ENCODE measurements at places on chromosomes 3 and 15. TPM values are rescaled to one million over a fixed set of nuclear protein-coding genes. Genes with fewer than 3 reads are reported as not detected.

FBN1 gene
- polyA plus RNA-seq, result 83.5 TPM

C3orf22 gene
- polyA plus RNA-seq, result 0.04 TPM

VGLL3 gene
- polyA plus RNA-seq, result 4.4 TPM

CLCN2 gene
- polyA plus RNA-seq, result 11.7 TPM

MKRN2 gene
- polyA plus RNA-seq, result 48.3 TPM

GOLGA6L7 gene
- polyA plus RNA-seq, result 0.52 TPM

SH2D7 gene
- 0.93 TPM for polyA plus RNA-seq

GRCh38 chr3:184981071-184981470 lies 169.1 kb downstream of the VPS8 start:
- DNase-seq, result no peak

DNA sequence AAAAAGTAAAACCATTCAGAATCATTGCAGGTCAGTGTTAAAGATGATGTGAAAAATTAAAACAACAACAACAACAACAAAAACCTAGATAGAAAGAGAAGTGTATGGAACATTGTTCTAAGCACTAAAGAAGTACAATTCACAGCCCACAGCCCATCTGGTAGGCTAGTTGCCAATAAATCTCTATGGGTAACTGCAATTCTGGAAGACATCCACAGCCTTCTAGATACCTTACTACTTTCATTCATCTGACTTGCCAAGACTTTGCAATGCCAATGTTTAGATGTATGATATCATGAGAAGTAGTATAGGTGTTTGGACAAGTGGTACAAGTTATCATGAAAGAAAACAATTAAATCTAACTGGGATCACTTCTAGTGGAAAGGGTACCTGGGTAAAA lies 198.6 kb downstream of the VGLL3 start:
- no peak for DNase-seq

DNA sequence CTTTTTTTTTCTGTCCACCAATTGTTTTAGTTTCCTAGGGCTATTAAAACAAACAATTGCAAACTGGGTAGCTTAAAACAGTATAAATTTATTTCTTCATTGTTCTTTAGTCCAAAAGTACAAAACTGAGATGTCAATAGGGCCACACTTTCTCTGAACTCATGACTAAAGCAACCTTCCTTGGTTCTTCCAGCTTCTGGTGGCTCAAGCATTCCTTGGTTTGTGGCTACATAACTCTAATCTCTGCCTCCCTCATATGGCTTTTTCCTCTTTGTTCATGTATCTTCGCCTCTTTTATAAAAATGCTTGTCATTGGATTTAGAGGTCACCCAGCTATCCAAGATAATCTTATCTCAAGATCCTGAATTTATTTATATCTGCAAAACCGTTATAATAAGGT lies 914.5 kb upstream of the EPHA6 start:
- no peak for DNase-seq

- DNase-seq, result no peak
Observed at GRCh38 chr15:91694831-91695210, 158.7 kb upstream of the SLCO3A1 start.

- DNase-seq, result no peak
Observed at GRCh38 chr3:66073464-66074141, 34.9 kb upstream of the MAGI1 start.

DNA sequence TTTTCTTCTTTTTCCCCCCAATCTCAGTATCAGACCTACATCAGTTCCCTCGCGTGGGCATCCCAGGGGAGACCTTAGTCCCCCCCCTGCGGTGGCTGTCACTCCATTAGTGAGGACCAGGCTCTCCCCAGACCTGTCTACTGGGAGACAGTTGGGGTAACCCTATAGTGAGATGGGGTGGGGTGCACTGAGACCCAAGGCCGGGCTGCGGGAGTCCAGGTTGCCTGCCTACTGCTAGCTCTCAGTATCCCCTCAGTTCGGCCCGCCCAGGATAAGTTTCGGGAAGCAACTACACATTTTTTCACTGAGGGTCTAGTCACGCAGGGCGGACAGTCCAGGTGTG lies 671 bp upstream of the DCUN1D1 start:
- DNase-seq, result no peak

- DNase-seq, result peak; percentile 26
Observed at GRCh38 chr3:89364314-89364713, 256.9 kb downstream of the EPHA3 start.

GRCh38 chr3:30628205-30628900 lies 22.0 kb downstream of the TGFBR2 start:
- no peak for DNase-seq

DNA sequence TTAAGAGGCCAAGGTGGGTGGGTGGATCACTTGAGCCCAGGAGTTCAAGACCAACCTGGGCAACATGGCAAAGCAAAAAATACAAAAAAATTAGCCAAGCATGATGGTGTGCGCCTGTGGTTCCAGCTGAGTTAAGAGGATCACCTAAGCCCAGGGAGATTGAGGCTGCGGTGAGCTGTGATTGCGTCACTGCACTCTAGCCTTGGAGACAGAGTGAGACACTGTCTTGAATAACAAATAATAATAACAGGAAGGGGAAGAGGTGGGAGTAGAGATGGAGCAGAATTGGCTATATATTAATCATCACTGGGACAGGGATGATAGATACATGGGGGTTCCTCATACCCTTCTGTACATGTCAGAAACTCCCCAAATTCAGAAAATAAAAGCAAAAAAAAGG lies 23.8 kb upstream of the NMB start:
- no peak for DNase-seq

DNA sequence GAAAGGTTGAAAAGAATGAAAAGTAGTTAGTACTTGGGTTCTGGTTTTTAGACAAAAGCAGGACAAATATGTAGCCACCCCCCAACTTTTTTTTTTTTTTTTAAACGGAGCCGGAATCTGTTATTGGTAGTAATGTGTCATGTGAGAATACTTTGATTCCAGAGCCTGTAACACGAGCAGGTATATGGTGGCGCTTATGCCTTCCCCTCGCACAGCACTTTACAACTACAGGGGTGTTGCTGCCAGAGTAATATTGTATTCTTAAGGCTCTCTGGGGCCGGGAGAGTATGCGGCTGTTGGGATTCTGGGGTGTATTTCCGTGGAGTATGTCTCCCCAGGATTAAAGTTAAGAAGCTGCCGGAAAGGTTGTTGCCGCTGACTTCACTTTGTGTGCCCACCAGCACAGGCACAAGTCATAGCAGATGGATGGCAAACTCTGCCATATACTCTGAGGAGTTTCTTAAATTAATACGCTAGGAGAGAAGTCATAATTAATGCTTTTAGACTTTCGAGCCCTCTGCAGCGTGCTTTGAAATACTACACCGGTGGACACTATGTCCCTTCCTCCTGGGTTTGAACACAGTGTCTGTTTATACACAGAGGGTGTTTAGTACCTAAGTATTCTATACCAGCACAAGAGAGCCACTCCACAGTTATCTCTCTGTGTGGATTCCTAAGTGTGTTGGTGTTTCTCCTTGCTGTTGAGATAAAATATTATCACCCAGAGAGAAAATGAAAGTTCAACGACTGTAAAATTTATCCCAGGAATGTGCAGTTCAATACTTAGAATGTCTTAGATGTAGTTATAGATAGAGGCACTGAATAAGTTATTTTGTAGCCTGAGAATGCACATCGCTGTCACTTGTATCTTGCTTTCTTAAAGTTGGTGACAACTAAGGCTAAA lies 1.4 kb downstream of the MBNL1 start:
- peak; percentile 63 for DNase-seq

DNA sequence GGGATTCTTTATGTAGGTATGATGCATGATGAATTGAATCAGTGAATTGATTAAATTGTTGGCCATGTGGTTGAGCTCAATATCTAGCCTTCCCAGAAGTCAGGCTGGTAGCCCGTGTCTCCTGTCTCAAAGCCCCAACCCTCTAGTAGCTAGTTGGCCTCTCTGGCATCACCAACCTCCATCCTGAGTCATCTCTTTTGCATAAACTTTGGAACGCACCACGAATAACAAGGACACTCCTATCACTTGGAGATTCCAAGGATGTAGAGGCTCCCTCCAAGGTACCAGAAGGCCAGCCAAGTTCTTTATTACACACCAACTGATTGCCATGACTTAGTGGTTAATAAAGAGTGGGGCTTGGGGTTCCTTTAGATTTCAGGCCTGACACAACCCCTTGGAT lies 148.4 kb downstream of the APBA2 start:
- DNase-seq, result no peak

GRCh38 chr3:99777708-99778107 lies 40.0 kb upstream of the CMSS1 start:
- no peak for DNase-seq

GRCh38 chr3:197540961-197541377 lies 14.8 kb downstream of the BDH1 start:
- no peak for DNase-seq

GRCh38 chr3:56101576-56101975 lies 366.7 kb downstream of the ERC2 start:
- DNase-seq, result no peak
